ENCODE measurements at places on chromosomes 12 and 14. TPM values are rescaled to one million over a fixed set of nuclear protein-coding genes. Genes with fewer than 3 reads are reported as not detected.

GRCh38 chr12:64633011-64633939, 23.0 kb downstream of the RASSF3 start:
- no peaks in the 10 kb centered on the region for H3K27me3 ChIP-seq
- no peak overlapping the region for H3K4me3 ChIP-seq
- DNase-seq, result no peak
- no peak overlapping the region for H3K27ac ChIP-seq
- H3K36me3 ChIP-seq, result peaks cover 5% of the 10 kb centered on the region

DNA sequence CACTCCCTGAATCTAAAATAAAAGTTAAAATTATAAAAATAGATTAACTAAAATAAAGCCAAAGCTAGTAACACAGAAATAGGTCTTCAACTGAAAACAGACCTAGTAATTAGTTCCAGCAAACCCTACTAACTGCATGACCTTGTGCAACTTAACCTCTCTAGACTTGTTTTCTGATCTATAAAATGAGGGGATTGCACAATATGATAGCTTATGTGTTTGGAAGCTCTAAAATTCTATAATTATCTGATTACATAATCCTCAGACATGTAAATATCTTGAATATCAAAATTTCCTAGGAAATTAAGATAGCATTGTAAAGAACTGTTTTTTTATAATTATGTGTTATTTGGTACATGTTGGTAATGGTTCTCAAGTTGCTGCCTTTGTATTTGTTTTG, 144.1 kb upstream of the GRIP1 start:
- no peaks in the 10 kb centered on the region for H3K27me3 ChIP-seq
- H3K4me1 ChIP-seq, result no peaks in the 10 kb centered on the region
- H3K36me3 ChIP-seq, result no peaks in the 10 kb centered on the region
- no peak for DNase-seq

GRCh38 chr14:37843954-37844607, 248.7 kb downstream of the TTC6 start:
- DNase-seq, result no peak
- no peaks in the 10 kb centered on the region for H3K36me3 ChIP-seq
- no peaks in the 10 kb centered on the region for H3K4me1 ChIP-seq
- no peaks in the 10 kb centered on the region for H3K27me3 ChIP-seq
- H3K4me3 ChIP-seq, result no peak overlapping the region

- H3K36me3 ChIP-seq, result peaks cover 48% of the 10 kb centered on the region
- DNase-seq, result no peak
- no peak overlapping the region for H3K4me3 ChIP-seq
- H3K4me1 ChIP-seq, result no peaks in the 10 kb centered on the region
- no peak overlapping the region for H3K27ac ChIP-seq
- H3K27me3 ChIP-seq, result no peaks in the 10 kb centered on the region
These were observed 11.5 kb downstream of the GNS start for GRCh38 chr12:64747695-64748094.

- H3K36me3 ChIP-seq, result no peaks in the 10 kb centered on the region
- no peaks in the 10 kb centered on the region for H3K27me3 ChIP-seq
- no peak overlapping the region for H3K4me3 ChIP-seq
- no peaks in the 10 kb centered on the region for H3K4me1 ChIP-seq
These were observed 184.0 kb downstream of the SRGAP1 start for GRCh38 chr12:64028541-64028940.

- H3K4me3 ChIP-seq, result no peak overlapping the region
- no peaks in the 10 kb centered on the region for H3K27me3 ChIP-seq
- H3K4me1 ChIP-seq, result no peaks in the 10 kb centered on the region
- no peaks in the 10 kb centered on the region for H3K36me3 ChIP-seq
These were observed 7.9 kb downstream of the DYNC1H1 start for GRCh38 chr14:101972126-101972866.

GRCh38 chr14:52015411-52016030, 26.2 kb downstream of the RTRAF start:
- H3K27me3 ChIP-seq, result no peaks in the 10 kb centered on the region
- H3K4me3 ChIP-seq, result no peak overlapping the region
- 0 out of 2 replicates have a peak, but pooled peaks cover 9% of the 10 kb centered on the region for H3K36me3 ChIP-seq

DNA sequence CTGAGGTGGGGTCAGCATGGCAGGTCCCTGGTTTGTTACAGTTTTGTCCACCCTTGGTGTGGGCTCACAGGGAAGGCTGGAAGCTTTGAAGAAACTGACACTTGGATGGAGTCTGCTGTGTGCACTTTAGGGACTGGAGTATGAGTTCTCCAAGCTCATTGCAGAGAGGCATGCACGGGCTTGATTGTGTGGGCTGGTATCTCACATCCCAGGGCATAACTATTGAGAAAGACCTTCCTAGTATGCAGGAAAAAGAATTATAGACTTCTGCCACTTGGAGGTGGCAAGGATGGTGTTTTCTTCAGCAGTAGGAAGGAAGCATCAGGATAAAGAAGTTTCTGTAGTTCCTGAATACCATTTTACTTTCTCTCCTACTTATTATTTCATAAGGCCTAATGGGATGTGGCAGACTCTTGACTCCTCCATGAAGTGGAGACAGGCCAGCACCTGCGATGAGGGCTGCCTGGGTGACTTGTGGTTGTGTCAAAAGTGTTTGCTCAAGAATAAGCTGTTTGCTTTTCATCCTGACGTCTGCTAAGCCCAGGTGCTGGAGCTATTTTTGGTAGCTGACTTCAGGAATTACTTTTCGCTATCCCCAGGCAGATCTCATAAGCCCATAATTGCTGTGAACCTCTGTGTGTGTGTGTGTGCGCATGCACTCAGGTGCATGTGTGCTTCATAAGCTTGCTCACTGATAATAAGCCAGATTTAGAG, 125.8 kb downstream of the KTN1 start:
- H3K27me3 ChIP-seq, result no peaks in the 10 kb centered on the region
- no peaks in the 10 kb centered on the region for H3K4me1 ChIP-seq
- DNase-seq, result no peak

DNA sequence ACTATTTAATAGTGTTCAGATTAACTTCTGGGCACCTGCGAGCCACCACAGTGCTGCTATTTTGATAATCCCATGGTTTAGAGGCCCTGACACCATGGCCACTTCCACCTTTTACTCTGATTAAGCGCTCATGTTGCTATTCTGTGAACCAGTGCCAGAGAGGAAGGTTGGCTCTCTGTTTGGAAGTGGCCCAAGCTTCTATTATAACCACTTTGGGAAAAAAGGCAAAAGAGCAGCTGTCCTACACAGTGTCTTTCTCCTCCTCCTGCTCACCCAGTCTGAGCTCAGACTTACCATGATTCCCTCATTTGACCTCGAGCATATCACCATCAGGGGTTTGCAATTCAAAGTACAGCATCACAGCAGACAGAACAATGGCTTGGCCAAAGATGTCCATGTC, 23.3 kb downstream of the DYRK2 start:
- H3K27me3 ChIP-seq, result no peaks in the 10 kb centered on the region
- peaks cover 9% of the 10 kb centered on the region for H3K36me3 ChIP-seq
- no peak overlapping the region for H3K4me3 ChIP-seq

DNA sequence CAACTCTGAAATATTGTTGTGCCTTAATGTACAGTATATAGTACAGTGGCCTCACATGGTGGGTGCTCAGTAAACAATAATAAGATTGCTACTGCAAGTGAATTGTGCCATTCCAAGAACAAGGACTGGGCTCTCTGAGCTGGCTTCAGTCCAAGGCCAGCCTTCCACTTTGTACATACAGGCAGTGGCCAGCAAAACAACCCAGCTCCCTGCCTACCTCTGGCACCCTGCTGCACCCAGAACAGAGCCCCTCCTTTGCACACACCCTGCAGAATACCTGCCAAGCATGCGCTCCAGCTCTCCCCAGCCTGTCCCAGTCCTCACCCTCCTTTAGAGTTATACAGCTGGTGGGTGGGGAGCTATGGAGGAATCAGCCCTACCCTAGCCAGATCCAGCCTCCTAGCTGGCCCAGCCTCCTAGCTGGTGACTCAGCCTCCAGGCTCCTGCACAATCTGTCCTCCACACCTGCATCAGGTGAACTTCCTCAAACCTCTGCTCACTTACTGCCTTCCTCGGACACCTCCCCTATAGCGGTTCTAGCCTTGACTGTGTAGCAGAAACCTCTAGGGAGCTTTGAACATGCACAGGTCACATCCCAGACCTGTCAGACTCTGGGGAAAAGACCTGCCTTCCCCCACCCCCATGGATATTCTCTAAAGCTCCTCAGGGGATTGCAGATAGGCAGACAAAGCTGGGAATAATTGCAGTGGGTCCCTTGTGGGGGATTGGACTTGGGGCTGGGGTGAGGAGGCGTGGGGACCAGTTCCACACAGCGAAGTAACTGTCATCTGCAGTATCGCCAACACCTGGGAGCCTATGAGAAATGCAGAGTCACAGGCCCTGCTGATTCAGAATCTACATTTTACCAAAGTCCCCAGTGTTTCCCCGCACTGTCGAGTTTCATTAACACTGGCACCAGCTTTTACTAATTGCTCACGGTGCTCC, 17.9 kb downstream of the ZDHHC22 start:
- peak overlapping the region; percentile 81 for H3K4me3 ChIP-seq
- peaks cover 54% of the 10 kb centered on the region for H3K4me1 ChIP-seq
- no peaks in the 10 kb centered on the region for H3K36me3 ChIP-seq
- DNase-seq, result no peak
- no peak overlapping the region for H3K27ac ChIP-seq

GRCh38 chr12:93006471-93007208, 77.5 kb upstream of the EEA1 start:
- H3K4me3 ChIP-seq, result no peak overlapping the region
- H3K27me3 ChIP-seq, result no peaks in the 10 kb centered on the region
- H3K4me1 ChIP-seq, result peaks cover 7% of the 10 kb centered on the region
- no peak overlapping the region for H3K27ac ChIP-seq
- no peak for DNase-seq

DNA sequence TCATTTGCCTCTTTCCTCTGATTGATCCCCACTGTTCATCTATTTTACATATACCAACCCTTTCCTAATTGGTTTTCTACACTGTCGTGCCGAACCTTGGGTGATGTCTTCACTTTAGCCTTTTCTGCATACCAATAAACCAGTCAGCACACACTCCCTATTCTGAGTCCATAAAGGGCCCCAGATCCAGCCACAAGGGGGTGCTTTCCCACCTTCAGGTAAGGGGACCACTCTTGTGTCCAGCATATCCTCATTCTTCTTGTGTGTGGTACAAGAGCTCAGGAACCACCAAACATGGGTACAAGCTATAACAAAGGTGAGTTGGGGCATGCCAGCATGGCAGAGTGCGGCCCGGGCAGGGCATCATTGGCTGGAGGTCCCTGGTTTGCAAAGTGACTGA, 859.8 kb downstream of the FSCB start:
- H3K27ac ChIP-seq, result no peak overlapping the region
- no peaks in the 10 kb centered on the region for H3K36me3 ChIP-seq
- no peak overlapping the region for H3K4me3 ChIP-seq

DNA sequence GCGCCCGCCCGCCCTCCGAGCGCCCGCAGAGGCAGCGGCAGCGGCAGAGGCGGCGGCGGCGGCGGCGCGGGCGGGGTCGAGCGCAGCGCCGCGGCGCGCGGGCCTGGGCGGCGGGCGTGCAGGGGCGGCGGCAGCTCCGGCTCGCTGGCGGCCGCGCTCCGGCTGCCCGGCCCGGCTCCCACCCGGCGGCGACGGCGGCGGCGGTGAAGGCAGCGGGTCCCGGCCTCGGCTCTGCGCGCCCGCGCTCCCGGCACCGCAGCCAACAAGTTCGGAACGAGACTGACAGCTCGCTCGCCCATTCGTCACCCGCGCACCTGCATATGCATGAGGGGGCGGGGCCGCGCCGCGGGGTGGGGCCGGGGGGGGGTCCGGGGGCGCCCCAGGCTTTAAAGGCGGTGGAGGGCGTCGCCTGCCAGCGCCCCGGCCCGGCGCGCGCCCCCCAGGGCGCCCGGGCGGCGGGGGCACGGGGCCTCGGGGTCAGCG, at the start of gene JAG2:
JAG2 (minus strand) TSS at position 281 of the 483 bp plus-strand sequence. CDS start 356 bp downstream, outside the sequence.
- H3K36me3 ChIP-seq, result no peaks in the 10 kb centered on the region
- peaks cover 20% of the 10 kb centered on the region for H3K27me3 ChIP-seq
- no peaks in the 10 kb centered on the region for H3K4me1 ChIP-seq
- H3K27ac ChIP-seq, result no peak within 1 kb of the TSS

GRCh38 chr14:69012256-69012953, 33.3 kb upstream of the ACTN1 start:
- H3K4me1 ChIP-seq, result peaks cover 24% of the 10 kb centered on the region
- H3K27ac ChIP-seq, result no peak overlapping the region
- H3K4me3 ChIP-seq, result no peak overlapping the region
- H3K36me3 ChIP-seq, result no peaks in the 10 kb centered on the region
- DNase-seq, result no peak

DNA sequence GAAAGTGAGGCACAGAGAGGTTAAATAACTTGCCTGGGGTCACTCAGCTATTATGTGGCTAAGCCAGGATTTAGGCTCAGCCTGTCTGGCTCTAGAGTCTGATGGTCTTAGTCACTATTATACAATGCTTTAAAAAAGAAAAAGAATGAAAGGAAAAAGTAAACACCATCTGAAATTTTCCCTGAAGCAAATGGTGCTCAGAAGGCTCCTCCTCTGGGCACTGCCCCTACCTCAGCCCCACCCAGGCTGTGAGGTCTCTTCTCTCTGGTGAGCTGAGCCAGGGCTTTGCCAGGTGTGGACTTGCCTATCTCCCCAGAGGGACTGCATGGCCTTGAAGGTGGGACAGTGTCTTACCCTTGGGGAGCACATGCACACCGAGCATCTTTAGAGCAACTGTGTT, 117.5 kb upstream of the DYRK2 start:
- H3K4me1 ChIP-seq, result peaks cover 26% of the 10 kb centered on the region
- no peaks in the 10 kb centered on the region for H3K27me3 ChIP-seq
- DNase-seq, result no peak
- no peaks in the 10 kb centered on the region for H3K36me3 ChIP-seq

GRCh38 chr14:97379091-97379531, 581.9 kb downstream of the VRK1 start:
- peak; percentile 45 for DNase-seq
- peaks cover 44% of the 10 kb centered on the region for H3K4me1 ChIP-seq
- no peak overlapping the region for H3K4me3 ChIP-seq
- no peaks in the 10 kb centered on the region for H3K36me3 ChIP-seq

DNA sequence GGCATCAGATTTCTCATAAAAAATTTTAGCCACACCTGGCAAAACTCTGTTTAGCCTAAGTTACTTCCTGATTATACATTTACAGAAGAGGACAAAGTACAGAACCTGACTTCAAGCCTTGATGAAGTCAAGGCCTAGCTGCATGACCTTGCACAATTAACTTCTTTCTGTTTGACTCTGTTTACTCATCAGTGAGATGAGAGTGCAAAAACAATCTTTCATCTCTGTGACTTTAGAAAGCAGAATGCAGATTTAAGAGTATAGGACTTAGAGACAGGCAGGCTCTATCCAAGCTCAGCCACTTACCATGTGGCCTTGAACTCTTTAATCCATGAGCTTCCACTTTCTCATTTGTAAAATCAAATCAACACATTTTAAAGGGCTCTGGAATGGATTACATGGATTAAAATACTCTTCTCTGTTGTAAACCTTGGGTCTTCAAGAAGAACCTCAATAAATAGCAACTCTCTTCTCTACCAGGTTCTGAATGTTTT, 1178.9 kb downstream of the FLRT2 start:
- no peak overlapping the region for H3K27ac ChIP-seq
- DNase-seq, result no peak
- H3K4me1 ChIP-seq, result peaks cover 4% of the 10 kb centered on the region
- H3K27me3 ChIP-seq, result no peaks in the 10 kb centered on the region

GRCh38 chr12:27237790-27238771, 6.0 kb upstream of the STK38L start:
- H3K27ac ChIP-seq, result peak overlapping the region; percentile 16
- peaks cover 5% of the 10 kb centered on the region for H3K4me1 ChIP-seq
- H3K4me3 ChIP-seq, result no peak overlapping the region
- no peak for DNase-seq
- no peaks in the 10 kb centered on the region for H3K27me3 ChIP-seq

LRP1 gene
- 145 TPM for total RNA-seq

PIK3C2G gene
- total RNA-seq, result not detected

MYF6 gene
- total RNA-seq, result not detected

VWF gene
- total RNA-seq, result 0.31 TPM

EML5 gene
- 1.0 TPM for total RNA-seq

PROX2 gene
- total RNA-seq, result 0.31 TPM

BBS10 gene
- total RNA-seq, result 13.4 TPM

CMA1 gene
- total RNA-seq, result not detected

PLCZ1 gene
- total RNA-seq, result not detected

LRRK2 gene
- total RNA-seq, result 0.24 TPM

KRT71 gene
- not detected for total RNA-seq

ALKBH1 gene
- 18.8 TPM for total RNA-seq

TMEM52B gene
- not detected for total RNA-seq
